ENCODE measurements at places on chromosomes 3 and 15.

DNA sequence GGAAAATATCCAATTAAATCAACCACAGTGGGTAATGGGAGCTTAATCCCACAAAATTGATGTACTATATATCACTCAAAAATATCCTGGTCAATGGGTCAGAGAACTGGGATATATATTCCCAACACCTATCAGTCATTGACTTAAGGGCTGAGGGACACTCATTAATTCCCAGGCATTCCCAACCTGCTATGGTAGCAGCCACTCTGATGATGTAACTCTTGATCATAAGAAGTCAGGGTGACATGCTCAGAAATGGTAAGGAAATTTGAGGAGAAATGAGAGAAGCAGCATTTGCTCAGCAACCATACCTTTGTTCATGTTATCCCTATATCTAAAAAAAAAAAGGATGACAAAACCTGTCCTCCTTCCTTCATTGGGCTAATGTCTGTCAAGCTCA is 3.1 kb upstream of the PLOD2 start:
- no peak for DNase-seq

GRCh38 chr3:121508389-121508788 is 37.4 kb downstream of the POLQ start:
- DNase-seq = no peak

DNA sequence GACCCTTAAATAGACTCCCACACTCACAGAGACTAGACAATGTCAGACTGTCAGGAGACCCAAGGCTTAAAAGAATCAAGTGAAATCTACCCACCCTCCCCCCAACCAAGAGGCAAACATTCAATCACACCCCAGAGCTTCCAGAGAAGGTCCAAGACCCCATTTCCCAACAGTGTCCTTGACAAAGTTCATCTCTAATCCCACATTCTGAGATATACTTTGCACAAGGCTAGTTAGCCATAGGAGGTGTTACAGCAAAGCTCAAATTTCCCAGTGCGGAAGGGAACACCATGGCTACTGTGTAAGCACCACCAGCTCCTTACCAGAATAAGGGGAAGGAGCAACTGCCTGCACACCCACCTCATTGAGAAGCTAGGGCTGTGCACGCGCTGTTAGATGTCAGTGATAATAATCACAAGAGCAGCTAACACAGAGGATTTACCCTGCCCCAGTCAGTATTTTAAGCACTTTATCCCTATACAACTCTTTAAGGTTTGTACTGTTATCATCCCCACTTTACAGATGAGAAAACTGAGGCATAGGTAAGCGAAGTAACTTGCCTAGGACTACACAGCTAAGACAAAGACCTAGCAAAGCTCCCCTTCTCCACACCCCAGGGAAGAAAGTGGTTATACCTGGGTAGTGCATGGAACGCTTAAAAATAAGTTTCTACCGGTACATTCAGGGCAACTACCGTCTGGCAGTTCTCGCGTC is 17.3 kb downstream of the SPATA12 start:
- no peak for DNase-seq

DNA sequence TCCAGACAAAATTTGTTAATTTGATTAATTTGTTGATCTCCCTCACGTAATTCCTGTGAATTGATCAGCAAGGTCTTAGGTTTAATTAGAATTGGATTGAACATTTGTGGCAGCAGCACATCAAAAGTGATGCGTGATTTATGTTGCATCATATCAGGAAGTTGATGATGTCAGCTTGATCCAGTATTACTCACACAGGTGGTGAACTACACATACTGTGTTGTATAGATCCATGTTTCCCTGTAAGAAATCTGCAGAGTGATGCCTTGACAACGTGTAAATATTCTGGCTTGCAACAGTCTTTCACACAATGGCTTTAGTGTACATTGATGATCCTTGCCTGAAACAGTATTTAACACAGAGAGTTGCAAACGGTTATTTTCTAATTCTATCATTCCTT is 200.4 kb downstream of the ADAMTSL3 start:
- DNase-seq = no peak

- DNase-seq = peak; percentile 4
Measured at GRCh38 chr3:148366743-148367410, 330.8 kb upstream of the AGTR1 start.

GRCh38 chr3:188152660-188153436 is 1.1 kb upstream of the LPP start:
- DNase-seq = no peak

- no peak for DNase-seq
Measured at GRCh38 chr3:71728632-71729342, 3.6 kb upstream of the EIF4E3 start.

- DNase-seq = no peak
Measured at GRCh38 chr15:25525741-25526140, 86.9 kb upstream of the UBE3A start.

- no peak for DNase-seq
Measured at GRCh38 chr3:157354254-157354653, 82.4 kb upstream of the PTX3 start.

GRCh38 chr3:98746882-98747281 is 16.3 kb upstream of the ST3GAL6 start:
- no peak for DNase-seq

- DNase-seq = no peak
Measured at GRCh38 chr3:152519376-152519775, 250.6 kb downstream of the MBNL1 start.

DNA sequence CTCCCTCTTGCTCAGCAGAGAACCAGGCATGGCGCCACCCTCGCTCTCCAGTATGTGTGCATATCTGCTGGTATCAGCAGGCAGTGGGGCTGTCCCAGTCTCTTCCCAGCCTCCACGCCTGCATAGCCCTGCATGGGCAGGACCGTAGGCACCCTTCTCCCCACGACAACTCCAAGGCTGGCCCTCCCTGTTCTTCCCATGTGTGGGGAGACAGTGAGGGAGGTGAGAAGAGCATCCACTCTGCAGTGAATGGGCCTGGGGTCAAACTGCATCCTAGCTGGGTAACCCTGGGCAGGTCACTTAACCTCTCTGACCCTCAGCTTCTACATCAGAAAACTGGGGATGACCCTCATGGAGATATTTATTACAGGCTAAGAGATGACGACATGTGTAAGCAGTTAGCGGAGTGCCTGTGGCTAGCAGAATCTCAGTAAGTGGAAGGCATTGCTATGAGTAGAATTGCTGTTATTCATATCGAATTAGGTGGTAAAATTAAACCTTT is 13.3 kb upstream of the SSUH2 start:
- DNase-seq = peak; percentile 38

- DNase-seq = no peak
Measured at GRCh38 chr3:161093895-161094294, 11.3 kb downstream of the B3GALNT1 start.

- no peak for DNase-seq
Measured at GRCh38 chr3:194285850-194286197, 65.3 kb downstream of the CPN2 start.

DNA sequence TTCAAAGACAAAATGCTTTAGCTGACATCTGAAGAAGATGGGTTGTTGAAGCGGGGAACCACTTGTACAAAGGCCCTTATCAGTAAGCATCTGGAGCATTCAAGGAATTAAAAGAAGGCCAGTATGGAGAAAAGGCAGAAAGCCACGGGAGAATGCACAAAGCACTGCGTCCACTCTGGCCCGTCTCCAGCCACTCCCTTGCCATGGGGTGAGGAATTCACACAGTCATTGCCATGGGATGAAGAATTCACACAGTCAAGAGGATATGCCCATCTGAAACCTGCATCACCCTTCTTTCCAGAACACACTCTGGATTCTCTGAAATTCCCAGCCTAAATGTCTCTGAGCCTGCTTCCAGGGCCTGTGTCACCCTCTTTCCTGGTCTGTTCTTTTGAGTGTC is 26.7 kb upstream of the STAG1 start:
- DNase-seq = no peak

GRCh38 chr15:81002009-81002330 is 1.2 kb downstream of the TLNRD1 start:
- no peak for DNase-seq

DNA sequence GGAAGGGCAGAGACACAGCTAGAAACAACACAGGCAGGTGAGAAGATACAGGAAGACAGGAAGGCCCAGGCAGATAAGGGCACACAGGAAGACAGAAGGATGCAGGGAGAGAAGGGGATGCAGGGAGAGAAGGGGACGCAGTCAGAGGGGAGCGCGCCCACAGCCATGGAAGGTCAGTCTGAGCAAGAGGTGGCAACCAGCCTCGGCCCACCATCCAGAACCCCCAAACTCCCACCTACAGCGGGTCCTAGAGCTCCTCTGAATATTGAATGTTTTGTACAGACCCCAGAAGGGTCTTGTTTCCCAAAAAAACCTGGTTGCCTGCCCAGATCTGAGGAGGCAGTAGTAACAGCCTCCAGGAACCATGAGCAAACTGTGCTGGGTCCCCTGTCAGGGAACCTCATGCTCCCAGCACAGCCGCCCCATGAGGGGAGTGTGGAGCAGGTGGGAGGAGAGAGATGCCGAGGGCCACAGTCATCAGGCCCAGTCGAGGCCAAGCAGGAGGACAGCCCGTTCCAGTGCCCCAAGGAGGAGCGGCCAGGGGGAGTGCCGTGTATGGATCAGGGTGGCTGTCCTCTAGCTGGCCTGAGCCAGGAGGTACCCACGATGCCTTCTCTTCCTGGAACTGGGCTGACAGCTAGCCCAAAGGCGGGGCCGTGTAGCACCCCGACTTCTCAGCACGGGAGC is 27.6 kb upstream of the SLC28A1 start:
- no peak for DNase-seq

- DNase-seq = no peak
Measured at GRCh38 chr3:81437683-81438082, 323.8 kb downstream of the GBE1 start.

DNA sequence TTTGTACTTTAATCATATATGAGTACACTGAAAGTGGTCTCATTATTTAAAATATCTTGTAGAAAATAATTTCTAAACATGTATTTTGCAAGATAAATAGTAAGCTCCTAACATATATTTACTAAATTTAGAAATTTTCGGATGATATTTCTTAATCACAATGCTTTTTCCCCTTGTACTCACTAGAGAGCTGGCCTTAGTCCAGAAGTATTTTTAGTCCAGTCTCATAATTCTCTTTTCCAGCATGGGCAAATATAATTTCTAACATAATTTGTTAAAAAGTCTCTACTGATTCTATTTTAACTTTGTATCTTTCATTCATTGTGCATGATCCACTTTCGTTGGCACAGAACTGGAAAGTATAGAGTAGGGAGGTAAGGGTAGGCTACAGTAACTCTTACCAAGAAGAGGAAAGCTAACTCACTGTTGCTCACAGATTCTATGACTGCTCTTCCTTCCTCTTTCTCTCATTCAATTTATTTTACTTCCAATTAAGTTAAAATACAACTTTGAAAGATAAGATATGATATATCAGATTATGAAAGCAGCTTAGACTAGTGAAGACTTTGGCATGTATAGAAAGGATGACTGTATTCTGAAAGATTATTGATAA is 39.3 kb downstream of the FGF7 start:
- no peak for DNase-seq

DNA sequence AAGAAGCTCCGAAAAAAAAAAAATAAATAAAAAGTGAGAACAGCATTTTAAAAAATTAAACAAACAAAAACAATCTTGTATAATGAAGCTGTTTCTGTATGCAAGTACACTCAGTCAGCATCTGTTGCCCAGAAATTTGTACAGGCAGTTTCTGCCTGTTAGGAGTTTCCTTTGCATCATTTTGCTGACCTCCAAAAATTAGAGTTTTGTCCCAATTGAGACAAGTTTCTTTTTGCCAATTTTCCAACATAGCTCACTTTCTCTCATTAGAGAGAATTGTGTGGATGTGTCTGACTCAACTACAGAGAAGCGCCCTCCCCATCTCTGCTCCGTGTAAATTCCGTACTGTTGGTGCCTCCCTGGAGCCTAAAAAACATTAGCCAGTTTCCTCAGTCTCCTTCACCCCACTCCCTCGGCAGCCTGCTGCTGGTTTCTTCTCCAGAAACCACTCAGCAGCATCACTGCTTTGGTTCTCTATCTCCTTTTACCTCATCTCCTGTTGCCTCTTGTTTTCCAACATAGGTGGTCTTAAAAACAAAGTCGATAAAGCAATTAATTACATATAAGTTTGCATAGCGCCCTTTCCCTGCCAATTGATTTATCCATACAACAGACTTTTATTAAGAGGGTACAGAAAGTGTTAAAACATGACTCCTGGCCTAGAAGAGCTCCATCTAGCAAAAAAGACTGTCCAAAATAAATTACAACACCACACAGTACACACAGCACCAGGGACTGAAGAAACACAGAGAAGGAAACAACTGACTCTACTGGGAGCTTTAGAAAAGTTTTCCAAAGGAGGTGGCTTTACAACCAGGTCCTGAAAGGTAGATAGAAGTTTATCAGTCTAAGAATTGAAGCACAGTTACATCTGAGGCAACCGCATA is 286.7 kb downstream of the SHOX2 start:
- DNase-seq = no peak

- no peak for DNase-seq
Measured at GRCh38 chr3:133376810-133377209, 23.0 kb upstream of the BFSP2 start.

GRCh38 chr15:23857028-23857641 is 170.0 kb upstream of the NDN start:
- no peak for DNase-seq

DNA sequence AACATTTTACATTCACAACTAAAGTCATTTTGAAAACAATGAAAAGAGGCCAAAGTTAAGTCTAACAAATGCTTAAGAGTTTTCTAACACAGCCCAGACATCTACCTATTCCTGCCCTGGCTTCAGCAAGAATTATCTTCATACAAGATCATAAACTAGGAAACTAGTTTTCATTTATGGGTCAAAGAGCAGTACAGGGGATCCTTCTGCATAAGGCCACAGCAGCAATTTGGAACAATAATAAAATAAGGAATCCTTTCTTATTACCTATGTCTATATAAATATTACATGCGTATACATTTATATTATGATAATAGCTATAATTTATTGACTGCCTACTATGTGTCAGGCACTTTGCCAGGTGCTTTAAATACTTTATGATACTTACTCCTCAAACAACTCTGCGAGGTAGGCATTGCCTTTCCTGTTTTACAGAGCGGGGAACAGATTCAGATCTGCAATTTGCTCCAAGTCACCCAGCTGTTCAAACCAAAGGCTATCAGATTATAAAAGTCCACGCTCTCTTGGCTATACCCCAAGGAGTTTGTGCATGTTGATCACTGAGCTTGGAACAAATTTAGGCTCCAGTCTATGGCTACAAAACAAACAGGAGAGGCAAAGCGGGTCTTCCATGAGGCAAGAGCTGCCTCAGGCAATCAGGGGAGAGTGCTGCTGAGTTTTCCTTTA is 196.4 kb downstream of the RORA start:
- DNase-seq = no peak

- no peak for DNase-seq
Measured at GRCh38 chr3:99541181-99541580, 97.2 kb upstream of the COL8A1 start.

- DNase-seq = peak; percentile 56
Measured at GRCh38 chr3:13141991-13142412, 68.8 kb upstream of the IQSEC1 start.

- DNase-seq = no peak
Measured at GRCh38 chr3:133293397-133294110, 106.3 kb upstream of the BFSP2 start.

GRCh38 chr3:85808755-85809154 is 850.0 kb downstream of the CADM2 start:
- DNase-seq = no peak

GRCh38 chr3:38545983-38546382 is 49.8 kb downstream of the EXOG start:
- no peak for DNase-seq

Data from GM13977 (cell line).